ENCODE measurements at places on chromosomes 13 and 19.

DNA sequence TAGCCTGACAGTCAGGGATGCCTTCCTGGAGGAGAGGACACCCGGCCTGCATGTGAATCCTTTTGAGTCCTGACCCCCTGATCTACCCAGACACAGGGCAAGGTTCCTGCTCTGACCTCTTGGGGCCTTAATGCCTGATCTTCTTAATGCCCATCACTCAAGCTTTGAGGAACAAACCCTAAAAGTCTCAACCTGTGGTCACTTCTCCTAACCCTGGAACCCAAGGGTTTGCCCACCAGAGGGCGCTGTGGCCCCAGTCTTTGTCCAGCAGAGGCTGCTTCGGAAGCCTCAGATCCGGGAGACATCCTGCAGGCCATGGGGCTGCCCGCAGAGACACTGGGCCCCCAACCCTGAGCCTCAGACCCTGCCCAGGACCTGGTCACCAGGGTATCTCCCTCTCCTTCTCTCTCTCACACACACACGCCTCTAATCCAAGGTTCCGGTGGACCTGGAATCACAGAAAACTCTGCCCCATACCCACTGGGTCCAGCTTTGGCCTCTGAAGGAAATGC is 9.8 kb upstream of the DPF1 start:
- DNase-seq, result peak; percentile 61

GRCh38 chr13:99273128-99273527 is 14.9 kb upstream of the GPR18 start:
- no peak for DNase-seq

DNA sequence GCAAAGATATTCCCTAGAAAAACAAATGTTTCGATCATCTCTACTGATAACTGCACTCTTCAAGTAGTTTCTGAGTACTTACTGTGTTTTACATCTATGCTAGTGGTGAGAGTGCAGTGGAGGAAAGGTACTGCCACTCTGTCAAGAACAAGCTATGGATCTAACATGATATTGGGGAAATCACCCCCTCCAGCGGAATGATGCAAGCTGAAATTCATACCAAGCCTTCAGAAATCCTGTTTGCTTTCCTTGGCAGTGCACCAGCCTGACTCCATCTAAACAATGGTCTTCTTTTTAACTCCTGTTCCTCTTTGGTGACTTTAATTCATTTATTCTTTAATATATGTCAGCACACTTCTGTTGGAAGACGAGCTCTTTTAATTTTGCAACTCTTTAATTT is 238.0 kb downstream of the PCDH9 start:
- DNase-seq, result no peak

DNA sequence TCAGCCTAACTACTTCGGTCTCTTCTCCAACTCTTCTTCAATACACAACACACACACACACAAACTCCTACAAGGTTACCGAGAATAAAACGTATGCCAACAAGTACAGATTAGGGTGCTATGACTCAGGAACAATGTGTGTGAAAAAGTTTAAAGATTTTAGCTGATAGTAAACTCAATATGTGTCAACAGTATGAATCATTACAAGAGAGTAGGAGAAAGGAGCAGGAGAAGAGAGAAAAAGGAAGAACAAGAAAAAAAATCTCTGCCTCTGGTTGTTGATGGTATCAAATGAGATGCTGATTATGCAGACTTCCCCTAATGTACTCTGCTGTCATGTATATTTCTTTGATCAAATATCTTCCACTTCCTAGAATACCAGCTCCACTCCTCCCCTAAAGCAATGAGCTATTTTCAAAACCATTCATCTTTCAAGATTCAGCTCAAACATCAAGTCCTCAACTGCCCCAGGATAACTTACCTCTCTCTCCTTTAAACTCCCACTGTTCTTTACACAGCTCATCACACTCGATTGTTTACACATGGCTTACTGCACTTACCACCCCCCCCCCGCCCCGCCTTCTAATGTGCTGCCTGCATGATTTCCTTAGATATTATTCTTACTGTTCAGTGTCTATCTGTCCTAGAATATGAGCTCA is 95.6 kb downstream of the FAM216B start:
- DNase-seq, result no peak

- no peak for DNase-seq
Observed at GRCh38 chr13:41851351-41851750, 109.6 kb downstream of the VWA8 start.

DNA sequence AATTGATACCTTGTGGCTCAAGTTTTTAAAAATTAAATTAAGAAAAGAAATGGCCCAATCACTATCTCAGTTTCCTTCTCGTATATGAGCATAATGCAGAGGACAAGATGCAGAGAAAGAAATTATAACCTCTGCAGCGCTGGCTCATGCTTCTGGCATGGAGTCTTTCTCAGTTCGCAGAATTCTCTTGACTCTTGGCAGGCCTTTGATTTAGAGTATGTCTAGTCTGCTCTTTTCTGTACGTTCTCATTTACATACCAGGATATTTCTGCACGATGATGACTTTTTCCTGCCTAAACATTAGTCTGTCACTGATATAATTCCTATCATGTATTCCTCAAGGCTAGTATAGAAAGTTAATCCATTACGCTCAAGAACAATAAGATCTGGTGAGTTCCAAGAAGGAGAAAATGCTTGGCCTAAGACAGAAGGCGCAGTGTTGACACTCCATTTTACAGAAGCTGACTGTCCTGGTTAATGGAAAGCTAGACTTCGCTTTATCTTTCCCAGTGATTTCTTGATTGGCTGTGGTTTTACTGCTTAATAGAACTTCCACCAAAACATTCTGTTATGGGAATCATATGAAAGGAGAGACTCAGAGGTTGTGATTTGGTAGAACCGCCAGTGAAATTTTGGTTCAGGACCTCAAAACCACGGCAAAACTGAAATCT is 1.7 kb upstream of the SMAD9 start:
- DNase-seq, result no peak

DNA sequence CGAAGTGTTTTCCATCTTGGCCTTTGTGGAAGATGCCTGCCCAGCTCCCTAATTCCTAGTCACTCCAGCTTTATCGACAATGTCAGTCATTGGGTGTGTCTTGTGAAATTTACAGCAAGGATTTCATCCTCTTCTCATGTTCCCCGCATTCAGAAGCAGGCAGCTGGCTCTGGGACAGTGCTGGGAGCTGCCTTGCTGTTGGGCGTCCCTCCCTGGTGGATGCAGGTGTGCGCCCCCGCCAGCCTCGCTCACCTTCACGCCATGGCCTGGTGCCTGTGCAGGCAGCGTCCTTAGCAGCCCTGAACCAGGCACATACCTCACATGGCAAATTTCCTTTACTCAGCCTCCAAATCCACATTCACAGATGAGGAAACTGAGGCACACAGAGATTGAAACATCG is 39.7 kb upstream of the TFDP1 start:
- DNase-seq, result no peak

DNA sequence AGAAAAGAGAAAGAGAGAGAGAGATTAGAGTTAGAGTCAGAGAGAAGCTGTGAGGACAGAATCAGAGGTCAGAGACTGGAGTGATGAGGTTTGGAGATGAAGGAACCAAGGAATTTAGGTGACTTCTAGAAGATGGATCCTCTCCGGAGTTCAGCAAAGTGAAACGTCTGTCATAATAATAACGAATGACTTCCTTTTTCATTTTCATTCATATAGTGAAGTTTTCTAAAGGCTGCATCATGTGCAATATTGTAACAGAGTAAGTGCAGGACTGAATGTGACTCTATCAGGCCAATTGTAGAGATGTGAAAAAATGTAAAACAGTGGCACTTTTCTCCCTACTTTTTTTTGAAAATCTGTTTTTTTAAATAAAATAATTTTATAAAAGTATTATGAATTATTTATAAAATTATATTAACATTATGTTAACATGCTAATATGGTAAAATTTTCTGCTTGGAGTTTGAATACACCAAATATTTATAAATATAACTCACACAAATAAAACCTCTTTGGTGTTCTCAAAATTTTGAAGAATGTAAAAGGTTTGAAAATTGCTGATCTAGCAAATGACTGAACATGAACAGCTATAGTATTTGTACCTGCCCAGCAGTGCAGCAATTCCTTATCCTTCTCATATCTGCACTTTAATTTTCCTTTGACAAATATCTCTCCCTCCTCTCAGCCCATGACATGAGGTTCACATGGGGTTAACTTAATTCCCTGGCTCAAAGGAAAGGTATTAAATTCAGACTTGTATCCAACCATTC is 4.2 kb upstream of the TNFSF11 start:
- DNase-seq, result no peak

GRCh38 chr19:48403606-48404005 is 10.1 kb downstream of the GRIN2D start:
- DNase-seq, result no peak

- no peak for DNase-seq
Observed at GRCh38 chr13:50453188-50453587, 390.3 kb downstream of the DLEU7 start.

DNA sequence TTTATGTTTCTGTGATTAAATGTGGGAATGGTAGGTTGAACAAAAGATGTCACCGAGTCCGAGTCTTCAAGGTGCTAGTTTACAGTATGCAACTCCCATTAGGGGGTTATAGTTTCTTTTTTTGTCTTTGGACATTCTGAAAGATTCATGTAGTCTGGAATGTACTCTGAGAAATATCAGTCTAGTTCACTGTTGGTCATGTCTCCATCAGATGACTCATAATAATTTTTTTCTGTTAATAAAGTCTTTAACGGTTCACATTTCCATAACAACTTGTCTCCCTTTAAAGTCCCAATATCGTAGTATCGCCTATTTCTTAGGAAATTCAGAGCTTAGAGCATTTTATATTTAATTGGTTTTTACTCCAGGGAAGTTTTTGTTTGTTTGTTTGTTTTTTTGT is 13.5 kb upstream of the ESD start:
- DNase-seq, result no peak

DNA sequence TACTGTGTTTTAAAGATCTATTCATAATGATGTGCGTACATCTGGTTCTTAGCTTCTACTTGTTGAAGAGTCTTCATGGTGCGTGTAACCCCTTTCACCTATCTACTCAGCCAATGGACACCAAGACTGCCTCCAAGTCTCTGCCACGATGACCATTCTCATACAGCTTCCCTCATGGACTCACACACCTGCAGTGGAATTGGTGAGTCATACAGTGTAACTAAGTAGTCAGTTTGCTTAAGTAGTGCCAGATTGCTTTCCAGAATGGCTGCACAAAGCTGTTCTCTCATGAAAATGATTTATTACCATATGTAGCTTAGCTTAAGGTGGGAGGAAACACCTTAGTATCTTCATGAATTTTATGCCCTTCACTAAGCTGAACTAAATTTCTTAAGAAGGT is 112.3 kb downstream of the AKAP11 start:
- DNase-seq, result no peak

GRCh38 chr19:45428384-45429231 is 4.9 kb upstream of the ERCC1 start:
- DNase-seq, result no peak

- DNase-seq, result no peak
Observed at GRCh38 chr13:36475468-36475867, 43.2 kb downstream of the CCNA1 start.

- DNase-seq, result no peak
Observed at GRCh38 chr13:26502826-26503225, 54.7 kb upstream of the WASF3 start.

All from tibial nerve (tissue), 4 donors.